ENCODE measurements at places on chromosomes 3 and 15.

DNA sequence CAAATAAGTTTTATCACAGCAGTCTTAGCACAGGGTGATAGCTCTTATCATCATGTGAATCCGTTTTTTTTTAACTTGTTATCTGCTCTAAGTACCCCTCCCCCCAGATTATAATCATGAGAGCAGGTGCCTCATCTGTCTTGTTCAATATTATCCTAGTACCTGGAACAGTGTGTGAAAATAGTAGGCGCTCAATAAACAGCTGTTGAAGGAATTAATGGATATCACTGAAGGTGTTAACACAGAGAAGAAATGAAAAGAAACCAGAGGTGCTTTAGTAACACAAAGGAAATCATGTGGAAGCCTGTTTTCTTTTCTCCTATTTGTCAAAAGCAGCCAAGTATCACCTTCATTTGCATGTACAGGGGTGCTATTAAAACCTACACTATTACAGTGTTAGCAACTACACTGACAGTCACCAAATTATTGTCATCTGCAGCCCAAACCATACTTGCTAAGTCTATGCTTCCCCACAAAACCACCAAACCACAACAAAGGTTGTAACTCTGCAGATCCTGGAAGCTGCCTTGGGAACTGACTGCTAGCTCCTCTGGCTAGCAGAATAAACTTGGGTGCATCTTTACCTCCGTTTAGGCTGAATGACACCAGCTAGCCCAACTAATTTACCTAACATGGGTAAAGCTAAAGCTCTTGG is 2.9 kb downstream of the XPC start:
- DNase-seq: peak; percentile 64

DNA sequence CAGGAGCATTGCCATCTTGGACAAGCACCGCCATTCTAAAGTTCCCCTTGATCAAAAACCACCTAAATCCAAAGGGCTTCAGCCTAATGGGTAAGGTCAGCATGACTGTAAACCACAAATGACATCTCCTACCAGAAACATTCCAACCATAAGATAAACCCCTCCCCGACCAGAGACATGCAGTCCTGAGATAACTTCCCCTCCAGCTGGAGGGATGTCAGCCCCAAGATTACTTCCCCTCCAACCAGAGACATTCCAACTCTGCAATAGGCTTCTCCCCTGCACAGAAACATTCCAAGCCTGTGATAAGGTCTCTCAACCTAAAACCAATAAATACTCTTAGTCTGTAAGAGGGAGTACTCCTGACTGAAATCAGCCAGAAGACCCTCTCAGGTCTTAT is 62.7 kb upstream of the DNAJC19 start:
- DNase-seq: no peak

- no peak for DNase-seq
Measured at GRCh38 chr3:25582242-25582641, 82.5 kb downstream of the TOP2B start.

- DNase-seq: no peak
Measured at GRCh38 chr15:70374096-70374495, 276.4 kb upstream of the TLE3 start.

DNA sequence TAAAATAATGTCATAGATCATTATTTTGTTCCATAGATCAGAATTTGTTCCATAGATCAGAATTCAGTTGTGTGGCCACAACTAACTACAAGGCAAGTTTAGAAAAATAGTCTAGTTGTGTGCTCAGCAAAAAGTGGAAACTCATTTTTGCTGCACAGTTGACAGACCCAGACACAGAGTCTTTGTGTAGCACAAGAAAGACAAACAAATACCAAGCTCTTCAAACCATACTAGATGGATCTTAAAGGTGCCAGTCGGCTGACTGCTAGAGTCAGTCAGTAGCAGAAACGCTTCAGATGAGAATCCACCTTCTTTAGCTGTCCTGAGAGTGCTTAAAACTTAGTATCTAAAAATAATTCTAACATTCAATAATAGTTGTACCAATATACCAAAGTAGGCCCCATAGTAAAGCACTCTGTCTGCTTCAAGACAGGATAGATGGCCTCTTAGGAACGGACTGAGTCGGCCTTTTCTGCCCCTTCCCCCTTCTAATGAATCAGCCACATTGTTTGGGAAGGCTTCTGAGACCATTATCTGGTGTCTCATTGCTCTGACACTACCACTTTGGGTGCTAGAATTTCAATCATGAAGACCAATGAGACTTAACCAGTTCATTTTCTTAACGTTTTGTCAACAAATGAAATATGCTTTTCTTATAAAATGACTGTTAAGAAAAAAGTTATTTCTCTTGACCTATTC is 27.7 kb upstream of the SLC4A7 start:
- DNase-seq: no peak

DNA sequence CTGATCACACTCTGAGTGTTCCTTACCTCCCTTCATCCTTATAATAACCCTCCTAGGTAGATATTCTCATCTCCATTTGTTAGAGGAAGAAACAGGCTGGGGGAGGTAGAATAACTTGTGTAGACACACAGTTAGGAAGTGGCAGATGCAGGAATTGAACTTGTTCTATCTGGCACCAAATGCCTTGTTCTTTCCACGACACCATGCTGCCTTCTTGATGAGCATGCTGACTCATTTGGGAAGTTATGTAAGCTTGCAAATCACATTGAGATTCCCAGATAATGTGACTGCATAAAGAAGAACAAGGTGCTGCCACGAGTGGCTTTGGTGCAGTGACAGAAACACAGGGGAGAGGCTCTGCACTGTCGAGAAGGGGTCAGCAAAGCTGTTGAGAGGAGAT is 27.5 kb upstream of the NDUFB4 start:
- no peak for DNase-seq

DNA sequence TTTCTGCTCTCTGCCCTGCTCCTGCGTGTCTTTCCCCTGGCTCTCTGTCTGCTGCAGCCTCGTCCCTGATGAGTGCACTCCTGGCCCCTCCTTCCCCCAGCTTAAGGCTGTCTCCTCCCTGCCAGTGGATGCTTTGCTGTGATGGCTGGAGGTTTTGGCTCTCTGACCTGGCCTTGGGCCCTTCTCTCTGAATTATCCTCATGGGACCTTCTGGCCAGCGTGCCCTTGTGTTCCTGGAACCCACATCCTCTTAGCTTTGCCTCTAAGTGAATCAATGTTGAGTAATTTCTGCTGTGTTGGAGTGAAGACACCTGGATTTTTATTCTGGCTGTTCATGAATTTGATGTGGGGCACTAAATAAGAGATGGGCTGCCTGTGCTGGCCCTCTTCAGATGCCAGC is 9.8 kb upstream of the TNFAIP8L3 start:
- no peak for DNase-seq

DNA sequence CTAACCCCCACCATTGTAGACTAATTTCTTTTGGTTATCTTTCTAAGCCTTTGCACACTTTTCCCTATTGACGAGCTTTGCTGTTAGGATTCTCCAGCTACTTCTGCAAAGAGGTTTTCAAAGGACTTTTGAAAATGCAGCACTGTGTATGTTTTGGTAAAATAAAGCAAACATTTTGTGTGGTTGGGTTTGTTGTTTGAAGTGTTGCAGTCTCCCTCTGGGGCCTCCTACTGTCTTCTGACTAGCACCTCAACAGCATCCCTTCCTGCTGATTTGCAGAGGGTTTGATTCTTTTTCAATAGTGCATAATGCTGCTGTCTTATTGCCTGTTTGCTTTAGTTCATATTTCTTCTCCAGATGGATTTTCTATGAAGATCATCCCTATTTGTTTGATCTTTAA is 775.1 kb upstream of the CFAP20DC start:
- DNase-seq: no peak

GRCh38 chr3:59185591-59186369 is 136.0 kb upstream of the CFAP20DC start:
- no peak for DNase-seq

DNA sequence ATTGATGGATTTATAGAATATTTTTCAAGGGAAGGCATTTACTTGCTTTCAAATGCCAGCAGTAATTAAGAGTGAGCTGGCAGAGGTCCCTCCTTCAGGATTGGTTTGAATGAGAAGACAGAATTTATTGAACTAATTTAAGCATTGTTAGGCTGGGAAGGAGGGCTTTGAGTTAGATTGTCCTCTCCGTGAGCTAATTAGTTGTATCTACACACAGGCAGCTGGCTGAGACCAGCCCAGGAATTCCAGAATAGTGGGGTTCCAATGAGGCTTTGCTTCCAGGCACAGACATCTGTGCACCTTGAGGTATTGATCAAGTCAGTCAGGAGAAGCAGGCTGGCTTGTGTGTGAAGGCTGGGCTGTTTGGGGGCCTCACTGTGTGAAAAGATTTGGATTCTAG is 124.0 kb upstream of the WNT5A start:
- DNase-seq: no peak

DNA sequence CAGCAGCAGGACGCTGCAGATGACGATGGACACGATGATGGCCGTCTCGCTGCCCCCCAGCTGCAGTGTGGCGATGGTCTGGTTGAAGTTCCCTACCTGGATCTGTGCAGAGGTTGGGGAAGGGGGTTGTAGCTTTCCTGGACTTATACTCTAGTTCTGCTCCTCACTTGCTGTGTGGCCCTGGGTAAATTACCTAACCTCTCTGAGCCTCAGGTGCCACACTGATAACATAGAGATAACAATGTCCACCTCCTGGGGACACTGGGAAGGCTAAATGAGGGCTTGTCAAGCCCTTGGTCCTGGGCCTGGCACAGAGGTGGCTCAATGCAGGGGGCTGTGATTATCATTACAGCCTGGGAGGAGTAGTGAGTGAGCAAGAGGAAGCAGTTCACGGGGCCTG is 26.9 kb downstream of the H1-8 start:
- no peak for DNase-seq

Measured in natural killer cell treated with Interleukin-12 subunit alpha and Interleukin-12 subunit beta and Interleukin-15 and Interleukin-18, amount 100 ng/mL, for 72 hours (primary cell).